Vagina (tissue), 2 donors: ENCODE measurements at places on chromosomes 7 and 10. TPM values are rescaled to one million over a fixed set of nuclear protein-coding genes. Genes with fewer than 3 reads are reported as not detected.

The HKDC1 gene
- 2.5 TPM for total RNA-seq

The TMEM209 gene
- total RNA-seq, result 10.8 TPM

The CNPY1 gene
- total RNA-seq, result not detected

The MEIG1 gene
- total RNA-seq, result not detected

The CRPPA gene
- 1.2 TPM for total RNA-seq

DNA sequence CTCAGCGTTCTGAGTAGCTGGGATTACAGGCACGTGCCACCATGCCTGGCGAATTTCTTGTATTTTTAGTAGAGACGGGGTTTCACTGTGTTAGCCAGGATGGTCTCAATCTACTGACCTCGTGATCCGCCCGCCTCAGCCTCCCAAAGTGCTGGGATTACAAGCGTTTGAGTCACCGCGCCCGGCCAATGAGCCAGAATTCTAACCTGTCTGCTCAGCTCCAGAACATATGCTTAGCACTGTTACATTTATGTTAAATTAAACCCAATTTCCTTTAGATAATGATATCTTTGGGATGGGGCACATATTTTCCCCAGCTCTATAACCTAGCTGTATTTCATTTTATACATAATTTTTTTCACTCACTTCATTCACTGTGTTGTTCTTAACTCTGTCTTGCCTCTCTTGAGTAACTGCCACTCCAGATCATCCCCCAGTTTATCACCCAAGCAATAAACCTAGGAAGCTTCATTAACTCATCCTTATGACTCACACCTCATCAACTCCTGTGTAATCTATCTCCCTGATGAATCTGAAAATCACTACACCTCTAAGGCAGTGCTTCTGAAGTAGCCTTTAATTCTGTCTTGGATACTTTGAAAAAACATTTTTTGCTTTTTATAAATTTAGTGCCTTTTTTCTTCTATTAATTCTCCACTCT is 559.7 kb upstream of the ZWINT start:
- H3K4me3 ChIP-seq, result no peak overlapping the region
- no peaks in the 10 kb centered on the region for H3K4me1 ChIP-seq
- no peak overlapping the region for H3K27ac ChIP-seq
- no peak for DNase-seq
- no peaks in the 10 kb centered on the region for H3K36me3 ChIP-seq

GRCh38 chr7:45074528-45075354 is 14.0 kb downstream of the NACAD start:
- H3K27me3 ChIP-seq, result no peaks in the 10 kb centered on the region
- no peaks in the 10 kb centered on the region for H3K4me1 ChIP-seq
- H3K27ac ChIP-seq, result no peak overlapping the region
- peaks cover 64% of the 10 kb centered on the region for H3K36me3 ChIP-seq
- H3K4me3 ChIP-seq, result no peak overlapping the region

The OGDH gene
- 80.0 TPM for total RNA-seq
